ENCODE measurements at places on chromosomes 1 and 21. TPM values are rescaled to one million over a fixed set of nuclear protein-coding genes. Genes with fewer than 3 reads are reported as not detected.

Gene LCE1D
- not detected for total RNA-seq

GRCh38 chr21:34754690-34755647, 86.2 kb downstream of the CLIC6 start:
- H3K4me1 ChIP-seq = no peaks in the 10 kb centered on the region
- H3K27me3 ChIP-seq = no peaks in the 10 kb centered on the region
- H3K36me3 ChIP-seq = no peaks in the 10 kb centered on the region
- H3K27ac ChIP-seq = no peak overlapping the region

GRCh38 chr1:52645261-52645660, 12.3 kb downstream of the SHISAL2A start:
- no peak overlapping the region for H3K4me3 ChIP-seq
- no peak overlapping the region for H3K27ac ChIP-seq
- H3K4me1 ChIP-seq = no peaks in the 10 kb centered on the region
- no peaks in the 10 kb centered on the region for H3K27me3 ChIP-seq
- DNase-seq = no peak

DNA sequence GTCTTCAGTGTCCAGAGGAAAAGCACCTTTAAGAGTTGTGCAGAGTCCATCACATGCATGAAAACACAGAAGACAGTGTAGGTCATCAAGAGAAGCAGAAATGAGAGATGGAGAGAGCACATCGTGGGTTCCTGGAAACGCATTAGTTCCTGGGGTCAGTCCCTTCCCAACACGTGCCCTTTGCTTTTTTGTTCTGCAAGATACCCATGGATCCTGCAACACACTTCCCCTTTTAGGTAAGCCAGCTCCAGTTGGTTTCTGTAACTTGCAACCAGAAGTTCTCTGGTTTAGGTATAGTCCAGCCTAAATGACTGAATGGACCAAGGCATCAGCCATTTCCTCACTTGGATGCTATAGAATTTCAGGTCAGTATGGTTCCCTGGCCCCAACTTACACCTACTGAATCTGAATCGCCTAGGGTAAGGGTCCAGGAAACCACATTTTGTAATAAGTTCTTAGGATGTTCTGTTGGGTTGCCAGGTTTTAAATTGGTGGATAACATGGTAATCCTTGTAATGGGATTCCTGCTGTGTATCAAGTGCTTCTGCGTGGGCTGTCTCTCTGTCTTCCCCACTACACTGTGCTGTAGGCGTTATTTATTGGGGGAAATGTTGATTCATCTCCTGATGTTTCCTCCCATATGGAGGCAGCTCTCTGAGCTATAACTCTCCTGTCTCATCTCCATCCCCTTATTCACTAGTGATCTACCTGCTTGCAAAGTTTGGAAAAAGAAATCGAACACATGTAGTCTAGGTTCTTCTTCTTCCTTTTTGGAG, 230.6 kb downstream of the TNR start:
- H3K4me3 ChIP-seq = no peak overlapping the region
- H3K4me1 ChIP-seq = no peaks in the 10 kb centered on the region
- DNase-seq = no peak
- H3K36me3 ChIP-seq = no peaks in the 10 kb centered on the region
- no peak overlapping the region for H3K27ac ChIP-seq
- H3K27me3 ChIP-seq = no peaks in the 10 kb centered on the region

GRCh38 chr1:113109908-113110554, 37.0 kb downstream of the LRIG2 start:
- H3K27me3 ChIP-seq = no peaks in the 10 kb centered on the region
- no peaks in the 10 kb centered on the region for H3K4me1 ChIP-seq
- peak; percentile 49 for DNase-seq
- no peak overlapping the region for H3K4me3 ChIP-seq
- peaks cover 2% of the 10 kb centered on the region for H3K36me3 ChIP-seq

DNA sequence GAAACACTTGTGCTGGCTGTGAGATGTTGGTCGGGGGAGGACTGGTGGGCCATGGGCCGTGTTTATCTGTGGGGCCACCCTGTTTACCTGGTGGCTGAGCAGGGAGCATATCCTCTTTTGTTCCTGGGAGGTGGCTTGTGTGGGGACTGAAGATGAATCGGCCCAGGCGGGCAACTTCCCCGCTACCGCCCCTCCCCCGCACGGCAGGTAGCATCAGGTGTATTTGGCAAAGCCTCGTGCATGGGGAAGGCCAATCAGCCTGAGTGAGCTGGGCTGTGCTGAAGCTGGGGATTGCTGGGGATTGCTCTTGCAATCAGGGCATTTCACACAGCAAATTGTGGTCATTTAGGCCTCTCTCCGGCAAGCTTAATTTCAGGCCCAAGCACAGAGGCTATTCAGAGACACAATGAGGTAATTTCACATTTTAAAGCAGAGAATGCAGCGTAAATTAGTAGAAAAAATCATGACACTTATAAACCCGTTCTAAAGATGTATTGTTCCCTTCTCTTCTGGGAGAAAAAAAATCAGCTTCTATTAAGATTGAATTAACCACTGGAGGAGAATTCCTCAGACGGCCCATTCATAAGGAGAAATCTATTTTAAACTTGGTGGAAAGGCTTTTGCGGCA, 197.7 kb upstream of the POU3F1 start:
- H3K27ac ChIP-seq = no peak overlapping the region
- H3K4me1 ChIP-seq = no peaks in the 10 kb centered on the region
- DNase-seq = no peak
- H3K27me3 ChIP-seq = no peaks in the 10 kb centered on the region
- no peaks in the 10 kb centered on the region for H3K36me3 ChIP-seq
- H3K4me3 ChIP-seq = no peak overlapping the region

Measured in prostate gland (tissue), 2 donors.